ENCODE measurements at places on chromosomes 7 and 10.

- no peak for DNase-seq
Observed at GRCh38 chr7:50812841-50813475, 30.3 kb upstream of the GRB10 start.

DNA sequence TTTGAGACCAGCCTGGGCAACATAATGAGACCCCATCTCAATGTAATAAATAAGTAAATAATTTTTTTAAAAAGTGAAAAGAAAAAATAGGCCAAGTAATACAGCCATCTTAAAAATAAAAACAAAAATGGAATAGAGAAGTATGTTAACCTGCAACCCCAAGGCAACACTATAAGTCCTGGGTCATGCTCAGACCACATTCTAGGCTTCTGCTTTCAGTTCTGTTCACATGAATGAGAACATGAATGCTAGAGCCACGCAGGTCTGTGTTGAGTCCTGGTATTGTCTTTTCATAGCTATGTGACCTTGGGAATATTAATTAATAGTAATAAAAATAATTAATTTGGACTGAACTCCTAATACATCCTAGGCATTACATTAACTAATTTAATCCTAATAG lies 284.0 kb downstream of the AUTS2 start:
- DNase-seq = no peak

- no peak for DNase-seq
Observed at GRCh38 chr10:96334616-96335526, 23.9 kb downstream of the OPALIN start.

GRCh38 chr10:131559450-131559911 lies 248.0 kb upstream of the TCERG1L start:
- no peak for DNase-seq

DNA sequence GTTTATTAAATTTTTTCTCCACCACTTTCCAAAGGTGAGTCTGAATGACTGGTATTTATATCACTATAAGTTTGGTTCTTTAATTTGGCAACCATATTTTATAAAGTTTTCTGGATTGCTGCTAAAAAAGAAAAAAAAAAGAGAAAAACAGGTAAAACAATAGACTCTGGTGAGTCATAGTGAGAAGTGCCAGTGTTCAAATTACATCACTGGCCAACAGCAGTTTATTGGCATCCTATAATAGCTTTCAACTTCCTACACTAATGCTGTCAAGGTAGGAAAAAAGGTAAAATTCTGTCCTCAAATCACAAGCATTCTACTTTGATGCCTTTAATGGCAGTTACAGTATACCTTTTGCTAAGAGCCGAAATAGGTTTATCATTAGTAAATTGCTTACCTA lies 808.8 kb downstream of the GRM8 start:
- no peak for DNase-seq

GRCh38 chr10:66151346-66151745 lies 774.5 kb upstream of the LRRTM3 start:
- no peak for DNase-seq

GRCh38 chr10:125369382-125370326 lies 209.3 kb upstream of the CTBP2 start:
- no peak for DNase-seq

- no peak for DNase-seq
Observed at GRCh38 chr10:70662362-70663220, 9.7 kb upstream of the ADAMTS14 start.

GRCh38 chr7:42574685-42575084 lies 337.2 kb downstream of the C7orf25 start:
- DNase-seq = no peak

- DNase-seq = no peak
Observed at GRCh38 chr7:52197221-52197620, 838.2 kb upstream of the POM121L12 start.

- DNase-seq = no peak
Observed at GRCh38 chr7:39300276-39300675, 265.9 kb upstream of the YAE1 start.

GRCh38 chr7:32582036-32582435 lies 86.7 kb downstream of the AVL9 start:
- no peak for DNase-seq

DNA sequence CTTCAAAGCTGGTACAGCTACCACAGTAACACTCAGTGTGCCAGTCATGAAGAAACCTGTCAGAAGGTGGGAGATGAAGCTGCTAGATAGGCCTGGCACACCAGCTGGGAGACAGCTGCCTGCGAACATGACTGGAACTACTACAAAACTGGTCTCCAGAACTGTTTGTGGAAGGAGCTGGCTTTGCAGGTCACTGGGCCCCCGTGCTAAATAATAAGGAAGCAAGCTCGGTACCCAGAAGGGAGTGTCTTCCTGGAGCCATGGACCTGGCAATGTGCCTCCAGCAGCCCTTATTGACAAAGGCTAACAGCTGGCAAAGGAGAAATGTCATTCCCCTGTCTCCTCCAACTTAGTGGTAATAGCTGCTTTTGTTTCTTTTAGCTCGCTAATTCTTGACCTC lies 1217.6 kb upstream of the LRRN3 start:
- DNase-seq = no peak

DNA sequence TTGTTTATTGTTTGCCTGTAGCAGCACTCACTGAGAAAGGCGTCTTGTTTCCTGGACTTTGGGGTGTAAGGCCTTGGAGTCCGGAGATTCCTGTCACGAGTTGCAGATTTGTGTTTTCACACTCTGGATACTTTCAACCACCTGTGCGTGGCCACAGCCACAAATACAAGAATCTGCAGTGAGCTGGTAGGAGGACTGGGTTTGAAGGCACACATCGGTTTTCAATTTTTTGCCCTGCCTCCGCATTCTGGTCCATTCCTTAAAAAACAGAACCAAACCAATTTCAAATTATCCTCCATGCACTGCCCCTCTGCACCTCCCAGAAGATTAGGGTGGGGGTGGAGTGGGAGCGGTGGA lies 619 bp downstream of the EXOC4 start:
- DNase-seq = no peak

GRCh38 chr7:37920849-37921805 lies 687 bp downstream of the EPDR1 start:
- peak; percentile 42 for DNase-seq

GRCh38 chr7:35657125-35657524 lies 37.8 kb downstream of the HERPUD2 start:
- DNase-seq = no peak

DNA sequence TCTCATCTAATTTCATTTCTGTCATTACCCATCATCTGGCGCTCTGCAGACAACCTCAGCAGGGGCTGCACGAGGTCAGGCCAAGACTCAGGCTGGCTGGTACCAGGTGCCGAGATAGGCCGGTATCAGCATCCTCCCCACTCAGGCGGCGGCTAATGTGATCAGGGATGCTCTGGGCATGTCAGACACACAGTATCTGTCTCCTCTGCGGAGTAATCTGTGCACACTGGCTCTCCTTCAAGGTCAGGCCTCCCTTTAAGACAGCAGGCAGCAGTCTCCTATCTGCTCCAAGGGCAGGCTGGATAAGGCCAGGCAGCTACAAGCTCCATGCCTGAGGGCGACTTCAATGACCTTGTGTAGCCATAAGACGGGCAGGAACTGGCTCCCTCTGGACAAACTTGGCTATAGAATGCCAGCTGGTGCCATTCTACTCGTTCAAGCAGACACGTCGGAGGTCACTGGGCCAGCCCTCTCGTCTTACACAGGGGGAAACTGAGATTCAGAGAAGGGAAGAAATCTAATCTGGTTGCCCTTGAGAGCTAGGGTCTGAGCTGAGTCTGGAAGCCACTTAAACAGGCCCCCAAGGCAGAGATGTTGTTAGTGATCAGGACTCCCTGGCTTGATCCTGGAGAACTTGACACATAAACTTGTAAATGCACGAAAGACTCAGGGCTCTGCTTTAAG lies 59.3 kb downstream of the ARHGAP22 start:
- no peak for DNase-seq

DNA sequence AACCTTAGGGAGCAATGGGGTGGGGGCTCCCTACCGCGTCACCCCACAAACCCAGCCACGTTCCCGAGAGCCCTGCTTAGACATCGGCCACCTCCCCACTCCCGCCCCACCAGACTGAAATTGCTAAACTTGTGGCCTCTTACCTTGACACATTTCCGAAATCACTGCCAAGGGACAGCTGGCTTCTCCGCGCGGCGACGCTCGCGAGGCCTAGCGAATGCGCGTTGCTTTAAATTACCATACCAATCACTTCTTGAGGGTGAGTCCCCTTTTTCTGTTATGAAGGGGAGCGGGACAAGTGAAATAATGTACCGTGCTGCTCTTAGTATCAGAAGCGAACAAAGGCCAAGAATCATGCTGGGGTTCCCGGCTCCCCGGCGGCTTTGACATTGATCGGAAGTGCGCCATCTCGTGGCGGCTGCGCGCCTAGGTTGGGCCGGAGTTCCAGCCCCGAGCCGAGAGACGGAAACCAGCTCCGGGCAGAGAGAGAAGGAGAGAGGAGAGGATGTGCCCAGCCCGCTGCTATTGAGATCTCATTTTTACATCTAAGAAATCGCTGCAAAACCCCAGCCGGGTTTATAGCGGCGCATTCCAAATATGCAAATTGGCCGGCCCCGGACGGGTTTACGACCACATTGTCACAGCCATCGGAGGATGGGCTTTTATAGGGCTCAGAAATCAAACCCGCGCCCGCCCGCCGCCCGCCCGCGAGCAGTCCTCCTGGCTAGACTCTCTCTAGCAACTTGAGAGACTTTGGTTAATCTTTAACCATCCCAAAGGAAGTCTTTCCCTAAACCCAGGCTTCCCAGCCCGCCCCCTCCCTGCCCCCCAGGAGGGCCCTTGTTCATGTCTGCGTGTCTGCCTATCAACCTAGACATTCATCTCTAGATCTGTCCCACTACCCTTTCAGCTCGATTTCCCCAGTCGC lies 5.3 kb downstream of the HOXA11 start:
- peak; percentile 78 for DNase-seq

GRCh38 chr7:121945066-121945465 lies 72.1 kb downstream of the PTPRZ1 start:
- DNase-seq = no peak

DNA sequence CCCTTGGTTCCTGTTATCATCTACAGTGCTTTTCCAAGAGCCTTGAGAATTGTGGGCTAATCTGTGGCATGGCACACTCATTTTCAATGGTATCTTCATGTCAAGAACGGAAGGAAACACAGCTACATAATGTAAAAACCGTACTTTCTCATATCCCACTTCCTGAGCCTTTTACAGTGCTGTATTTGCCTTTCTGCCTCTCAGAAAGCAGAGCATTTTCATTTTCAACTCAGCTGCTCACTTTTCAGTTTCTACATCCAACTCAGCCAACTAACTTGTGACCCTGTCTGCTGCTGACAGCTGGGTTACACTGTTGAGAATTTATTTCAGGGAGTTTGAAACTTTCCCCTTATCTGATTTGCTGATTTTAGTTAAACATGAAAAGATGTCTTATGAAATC lies 875.8 kb upstream of the KCND2 start:
- no peak for DNase-seq

Data from NCI-H1092 (cell line).